Stimulated activated CD8-positive, alpha-beta memory T cell treated with anti-CD3 and anti-CD28 coated beads, Interleukin-15, amount 100 ng/mL, for 24 hours (primary cell): ENCODE measurements at places on chromosomes 2 and 18.

DNA sequence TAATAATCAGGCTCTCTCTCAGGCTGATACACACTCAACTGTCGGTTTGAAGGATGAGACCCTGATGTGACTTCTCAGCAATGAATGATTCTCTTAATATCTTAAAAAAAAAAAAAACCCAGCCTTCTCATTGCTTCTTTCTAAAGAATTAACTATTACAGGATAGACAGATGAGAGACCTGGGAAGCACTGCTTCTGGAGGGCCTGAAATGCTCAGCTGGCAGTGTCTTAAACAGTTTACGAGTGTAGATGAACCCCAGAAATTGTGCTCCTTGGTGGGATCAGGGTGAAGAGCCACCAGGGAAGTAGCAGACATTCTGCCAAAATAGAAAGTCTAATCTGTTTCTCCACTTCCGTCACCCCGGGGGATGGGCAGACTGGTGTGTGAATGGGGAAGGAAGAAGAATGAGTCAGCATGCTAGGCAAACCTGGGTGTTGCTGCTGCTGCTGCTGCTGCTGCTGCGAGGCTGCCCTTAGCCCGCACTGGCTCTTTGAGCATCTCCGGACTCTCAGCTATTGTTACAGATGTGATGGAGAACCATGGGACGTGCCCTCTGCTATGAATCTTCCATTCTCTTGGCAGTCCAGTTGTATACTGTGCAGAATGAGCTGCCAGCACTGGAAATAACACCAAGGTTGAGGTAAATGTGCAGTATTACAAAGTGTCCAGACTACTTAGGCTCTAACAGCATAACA, 158.4 kb downstream of the SETBP1 start:
- peak; percentile 16 for DNase-seq

- no peak for DNase-seq
These were observed 135.6 kb upstream of the UNC80 start for GRCh38 chr2:209636076-209636475.

DNA sequence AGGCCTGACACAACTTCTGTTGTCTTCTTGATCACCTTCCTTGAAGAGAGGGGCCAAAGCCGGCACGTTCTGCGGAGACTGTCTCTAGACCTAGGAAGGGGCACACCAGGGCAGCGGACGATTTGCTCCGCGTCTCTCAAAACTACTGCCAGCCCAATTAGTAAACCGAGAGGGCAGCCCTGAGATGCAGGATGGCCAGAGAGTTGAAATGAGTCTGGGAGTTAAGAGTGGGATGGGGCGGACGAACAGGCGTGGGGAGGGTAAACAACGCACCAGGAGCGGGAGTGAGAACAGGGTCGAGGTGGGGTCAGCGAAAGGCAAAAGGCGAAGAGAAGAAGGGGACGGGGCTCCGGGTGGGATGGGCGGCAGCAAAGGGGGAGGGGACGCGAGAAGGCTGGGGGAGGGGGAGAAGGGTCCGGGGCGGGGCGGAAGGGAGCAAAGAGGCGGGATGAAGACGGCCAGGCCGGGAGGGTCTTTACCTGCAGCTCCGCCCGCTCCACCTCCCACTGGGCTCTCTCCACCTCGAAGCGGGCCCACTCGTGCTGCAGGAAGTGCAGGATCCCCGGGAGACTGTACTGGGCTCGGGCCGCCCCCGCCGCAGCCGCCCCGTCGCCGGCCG, 476 bp downstream of the STRN start:
- no peak for DNase-seq

- DNase-seq, result no peak
These were observed 144.1 kb downstream of the AGAP1 start for GRCh38 chr2:235637896-235638295.

- no peak for DNase-seq
These were observed 13.4 kb downstream of the CERS6 start for GRCh38 chr2:168469281-168469988.

GRCh38 chr2:216219861-216220260, 110.7 kb downstream of the XRCC5 start:
- no peak for DNase-seq

DNA sequence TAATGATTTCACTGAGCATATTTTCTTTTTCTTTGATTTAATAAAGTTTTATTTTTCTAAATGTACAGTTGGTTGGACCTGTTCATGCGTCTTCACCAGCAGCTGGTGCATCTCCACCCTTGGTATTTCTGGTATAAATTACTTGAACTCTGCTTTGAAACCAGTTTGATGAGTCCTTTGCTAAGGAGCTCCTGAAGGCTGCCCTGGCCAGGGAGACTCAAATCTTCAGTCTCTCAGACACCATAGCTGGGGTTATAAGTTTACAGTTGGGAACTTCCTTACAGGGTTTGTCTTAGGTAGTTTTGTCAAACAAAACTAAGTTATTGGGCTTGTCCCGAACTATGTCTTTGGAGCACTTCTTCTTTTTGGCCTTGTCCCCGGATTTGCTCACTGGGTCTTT, 44.7 kb downstream of the HS1BP3 start:
- DNase-seq, result no peak

- no peak for DNase-seq
These were observed 738 bp downstream of the CHST9 start for GRCh38 chr18:27184115-27185024.

DNA sequence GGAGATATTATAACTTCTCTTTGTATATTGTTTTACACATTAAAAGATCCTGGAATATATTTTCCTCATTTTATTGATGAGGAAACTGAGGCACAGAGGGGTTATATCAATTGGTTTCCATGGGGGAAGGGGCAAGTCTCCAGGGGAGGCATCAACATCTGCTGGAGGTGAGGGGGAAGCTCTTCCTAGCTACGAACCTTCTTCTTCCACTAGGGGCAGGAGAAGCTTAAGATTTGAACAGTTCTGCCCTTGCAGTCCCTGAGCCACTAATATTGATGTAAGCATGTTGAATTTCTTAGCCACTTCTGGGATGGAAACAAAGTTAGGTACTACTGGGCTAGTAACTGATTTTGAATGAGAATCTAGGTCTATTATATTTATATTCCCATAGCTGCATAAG, 140.1 kb upstream of the AQP4 start:
- no peak for DNase-seq

GRCh38 chr2:166609183-166609959, 115.3 kb upstream of the SCN7A start:
- no peak for DNase-seq

DNA sequence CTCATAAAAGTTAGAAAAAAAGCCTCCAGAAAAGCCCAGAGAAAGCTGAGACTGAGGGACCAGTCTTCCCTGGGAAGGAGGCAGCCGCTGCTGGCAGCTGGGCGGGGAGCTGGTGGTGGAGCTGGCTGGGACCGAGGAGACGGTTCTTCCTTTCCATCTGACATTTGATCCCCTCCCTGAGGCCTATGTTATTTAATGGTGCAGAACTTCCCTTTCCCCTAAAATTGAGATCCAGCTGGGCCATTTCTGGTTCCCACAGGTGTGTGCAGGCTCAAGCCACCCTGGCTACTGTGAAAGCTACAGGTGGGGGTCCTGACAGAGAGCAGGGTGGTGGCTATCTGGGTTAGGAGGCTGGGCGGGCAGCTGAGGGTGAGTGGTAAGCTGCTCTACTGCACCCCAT, 81.5 kb upstream of the FZD7 start:
- no peak for DNase-seq

DNA sequence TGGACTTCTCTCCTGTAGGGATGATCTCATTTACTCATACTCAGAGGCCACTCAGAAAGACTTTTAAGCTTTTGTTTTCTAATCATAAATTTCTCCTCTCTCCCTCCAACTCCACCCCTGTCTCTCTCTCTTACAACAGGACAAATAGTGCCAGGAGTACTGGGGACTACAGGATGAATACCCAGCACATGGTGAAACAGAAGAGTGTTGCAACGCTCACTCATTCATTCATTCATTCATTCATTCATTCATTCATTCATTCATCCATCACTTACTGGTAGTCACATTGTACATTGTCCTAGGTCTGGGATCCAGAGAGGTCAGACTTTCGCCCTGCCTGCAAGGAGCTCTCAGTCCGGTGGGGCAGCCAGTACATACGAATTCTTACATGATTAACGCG, 97.6 kb downstream of the KLHL29 start:
- no peak for DNase-seq
